ENCODE measurements at places on chromosomes 2 and 18.
A peak's percentile ranks its signal among the peaks of the same experiment; 100 is the strongest.

DNA sequence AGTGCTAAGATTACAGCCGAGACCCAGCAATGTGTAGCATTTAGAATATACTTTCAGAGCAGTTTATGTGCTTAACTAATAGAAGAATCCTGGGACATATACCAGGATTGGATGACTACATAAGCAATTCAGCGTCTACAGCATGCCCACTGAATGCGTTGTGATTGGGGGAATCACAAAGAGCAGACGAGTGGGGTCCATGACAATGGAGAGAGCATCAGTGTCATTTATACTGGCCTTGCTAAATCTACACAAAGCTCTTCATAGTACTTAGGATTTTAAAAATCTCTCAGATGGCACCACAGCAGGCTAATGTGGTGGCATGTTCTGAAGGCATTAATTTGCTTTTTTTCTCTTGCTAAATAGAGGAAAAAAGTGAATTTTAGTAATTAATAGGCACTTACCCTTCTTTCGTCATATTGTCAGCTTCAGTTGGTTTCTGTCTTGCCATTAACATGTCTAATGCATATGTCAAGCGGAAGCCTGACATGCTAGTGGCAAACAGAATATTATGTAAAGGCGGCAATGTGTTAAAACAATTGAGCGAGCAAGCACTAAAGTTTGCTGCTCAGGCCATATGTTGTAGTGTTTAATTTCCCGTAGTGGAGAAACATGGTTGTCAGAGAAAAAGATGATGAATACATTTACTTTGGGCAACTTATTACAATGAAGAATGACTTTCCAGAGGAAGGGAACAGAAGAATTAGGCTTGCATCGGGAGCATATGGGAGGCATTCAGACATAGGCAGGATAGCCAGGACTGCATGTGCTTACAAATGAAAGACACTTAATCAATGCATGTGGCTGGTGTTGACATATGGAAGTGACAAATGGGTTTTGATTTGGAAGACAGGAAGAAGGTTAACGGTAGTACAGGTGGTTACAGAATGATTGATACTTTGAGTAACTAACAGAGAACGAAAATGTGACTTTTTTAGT is 145.2 kb downstream of the ICOS start:
- DNase-seq: no peak

DNA sequence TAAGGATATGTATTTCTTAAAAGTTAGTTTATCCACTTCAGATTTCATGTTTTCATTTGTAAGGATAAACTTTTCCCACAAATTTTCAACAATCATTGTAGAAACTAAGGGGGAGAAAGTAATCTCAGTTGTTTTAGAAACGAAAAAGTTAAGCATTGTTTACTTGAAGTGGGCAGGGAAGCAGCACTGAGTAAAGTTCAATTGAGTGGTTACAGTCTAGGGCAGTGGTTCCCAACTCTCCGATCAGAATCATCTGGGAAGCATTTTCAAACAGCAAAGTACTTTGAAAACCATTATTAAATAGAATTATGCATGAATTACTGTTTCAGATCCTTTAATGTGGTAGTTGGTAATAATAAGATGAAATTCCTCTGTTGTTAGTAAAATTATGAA is 12.5 kb downstream of the MRPL35 start:
- no peak for DNase-seq

DNA sequence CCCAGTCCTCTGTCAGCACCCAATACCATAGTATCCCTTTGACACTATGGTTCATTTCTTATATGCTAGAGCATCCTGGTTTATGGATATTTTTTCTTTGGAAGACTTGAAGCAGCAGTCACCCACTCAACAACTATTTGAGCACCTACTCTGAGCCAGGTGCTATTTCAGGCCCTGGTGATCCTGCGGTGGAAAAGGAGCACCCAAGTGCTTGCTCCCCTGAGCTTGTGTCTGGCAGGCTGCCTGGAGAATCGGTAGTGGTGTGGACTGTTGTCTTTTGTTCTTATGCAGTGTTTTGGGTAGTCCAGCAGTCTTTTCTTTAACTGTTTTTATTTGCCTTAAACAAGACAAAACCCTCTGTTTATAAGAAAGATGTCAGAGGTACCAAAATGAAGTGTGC is 28.9 kb downstream of the NCK2 start:
- DNase-seq: no peak

DNA sequence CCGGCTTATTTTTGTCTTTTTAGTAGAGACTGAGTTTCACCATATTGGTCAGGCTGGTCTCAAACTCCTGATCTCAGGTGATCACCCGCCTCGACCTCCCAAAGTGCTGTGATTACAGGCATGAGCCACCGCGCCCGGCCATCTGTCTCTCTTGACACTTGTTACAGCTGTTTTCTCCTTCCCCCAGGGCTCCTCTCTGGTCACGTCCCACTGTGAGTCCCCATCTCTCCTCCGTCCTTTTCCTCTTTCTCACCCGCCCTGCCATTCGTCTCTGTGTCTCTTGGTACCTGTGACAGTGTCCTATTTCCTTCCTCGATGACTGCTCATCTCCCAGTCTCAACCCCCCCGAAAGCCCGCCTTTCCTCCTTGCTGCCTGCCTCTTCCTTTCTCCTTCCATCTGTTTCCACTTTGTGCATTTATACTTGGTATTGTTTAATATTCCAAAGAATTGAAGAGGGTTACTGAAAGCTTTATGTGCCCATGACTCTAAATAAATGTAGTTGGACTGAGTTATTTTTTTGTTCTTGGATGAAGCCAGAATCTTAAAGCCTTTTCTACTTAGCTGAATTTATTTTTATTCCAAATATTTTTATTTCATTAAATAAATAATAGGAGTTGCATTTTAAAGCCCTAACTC is 241.5 kb downstream of the SH3RF3 start:
- DNase-seq: no peak

DNA sequence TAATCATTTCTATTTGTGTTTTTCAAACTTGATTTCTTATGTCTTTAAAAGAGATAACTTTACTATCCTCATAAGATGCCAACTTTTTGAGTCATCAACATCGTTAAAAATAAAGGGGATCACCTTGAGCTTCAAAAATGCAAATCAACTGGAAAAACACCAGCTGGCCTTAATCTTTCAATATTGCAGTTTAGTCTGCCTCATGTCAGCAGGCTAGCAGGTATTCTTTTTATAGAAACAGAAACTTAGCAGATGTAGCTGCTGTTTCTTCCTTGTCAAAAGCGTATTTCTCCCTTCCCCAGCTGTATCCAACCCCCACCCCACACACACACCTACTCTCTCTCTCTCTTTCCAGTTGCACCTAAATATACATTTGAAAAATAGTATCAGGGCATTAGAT is 154.1 kb upstream of the ZNF804A start:
- DNase-seq: no peak

DNA sequence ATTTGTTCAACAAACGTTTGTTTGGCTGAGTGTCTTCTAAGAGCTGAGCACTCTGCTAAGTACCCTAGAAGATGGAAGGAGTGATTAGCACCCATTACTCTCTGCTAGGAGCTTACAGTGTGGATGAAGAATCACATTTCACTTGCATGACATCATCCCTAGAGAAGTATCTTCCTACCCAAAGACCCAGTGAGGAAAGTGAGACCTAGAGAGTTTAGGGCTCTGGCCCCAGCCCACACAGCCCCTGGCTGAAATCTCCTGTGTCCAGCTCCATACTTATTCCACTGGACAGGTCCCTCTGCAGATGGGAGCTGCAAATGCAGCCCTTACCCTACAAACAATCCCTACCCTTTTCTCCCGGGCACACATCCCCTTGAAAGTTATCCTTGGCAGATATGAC is 26.8 kb upstream of the EPAS1 start:
- no peak for DNase-seq

- no peak for DNase-seq
Observed at GRCh38 chr2:1282552-1282951, 130.7 kb upstream of the TPO start.

GRCh38 chr2:133045787-133046186 is 375.8 kb upstream of the LYPD1 start:
- DNase-seq: no peak

DNA sequence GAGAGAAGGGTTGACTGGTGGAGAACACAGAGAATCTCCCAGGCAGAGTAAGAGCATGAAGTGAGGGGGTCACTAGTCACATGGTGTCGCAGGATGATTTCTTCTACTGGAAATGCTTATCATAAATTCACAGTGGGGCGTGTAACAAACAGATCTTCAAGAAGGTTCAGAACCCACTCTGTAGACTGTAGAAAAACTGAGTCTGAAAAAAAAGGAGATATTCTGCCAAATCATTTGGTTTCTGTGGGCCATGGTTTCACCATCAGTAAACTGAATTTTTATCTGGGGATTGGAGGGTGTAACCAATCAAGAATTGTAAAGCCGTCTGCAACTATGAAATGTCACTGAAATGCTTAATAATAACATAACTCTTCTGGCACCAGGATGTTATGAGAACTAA is 15.0 kb downstream of the TPGS2 start:
- peak; percentile 93 for DNase-seq

DNA sequence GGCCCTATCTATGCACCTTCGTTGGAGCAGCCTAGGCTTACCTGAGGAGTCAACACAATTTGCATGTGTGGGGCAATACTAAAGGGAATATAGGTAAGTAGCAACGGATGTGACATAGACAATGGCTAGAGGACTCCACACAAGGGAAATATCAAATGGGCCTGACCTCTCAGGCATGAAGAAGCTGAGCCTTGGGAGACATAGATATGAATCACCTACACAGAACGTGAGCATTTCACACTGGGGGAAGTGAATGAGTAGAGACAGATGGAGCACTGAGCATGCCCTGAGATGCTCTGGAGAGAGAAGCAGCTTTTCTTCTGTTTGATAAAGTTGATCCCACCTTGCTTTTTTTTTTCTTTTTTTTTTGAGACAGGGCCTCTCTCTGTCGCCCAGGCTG is 97.9 kb downstream of the ATL2 start:
- DNase-seq: no peak

DNA sequence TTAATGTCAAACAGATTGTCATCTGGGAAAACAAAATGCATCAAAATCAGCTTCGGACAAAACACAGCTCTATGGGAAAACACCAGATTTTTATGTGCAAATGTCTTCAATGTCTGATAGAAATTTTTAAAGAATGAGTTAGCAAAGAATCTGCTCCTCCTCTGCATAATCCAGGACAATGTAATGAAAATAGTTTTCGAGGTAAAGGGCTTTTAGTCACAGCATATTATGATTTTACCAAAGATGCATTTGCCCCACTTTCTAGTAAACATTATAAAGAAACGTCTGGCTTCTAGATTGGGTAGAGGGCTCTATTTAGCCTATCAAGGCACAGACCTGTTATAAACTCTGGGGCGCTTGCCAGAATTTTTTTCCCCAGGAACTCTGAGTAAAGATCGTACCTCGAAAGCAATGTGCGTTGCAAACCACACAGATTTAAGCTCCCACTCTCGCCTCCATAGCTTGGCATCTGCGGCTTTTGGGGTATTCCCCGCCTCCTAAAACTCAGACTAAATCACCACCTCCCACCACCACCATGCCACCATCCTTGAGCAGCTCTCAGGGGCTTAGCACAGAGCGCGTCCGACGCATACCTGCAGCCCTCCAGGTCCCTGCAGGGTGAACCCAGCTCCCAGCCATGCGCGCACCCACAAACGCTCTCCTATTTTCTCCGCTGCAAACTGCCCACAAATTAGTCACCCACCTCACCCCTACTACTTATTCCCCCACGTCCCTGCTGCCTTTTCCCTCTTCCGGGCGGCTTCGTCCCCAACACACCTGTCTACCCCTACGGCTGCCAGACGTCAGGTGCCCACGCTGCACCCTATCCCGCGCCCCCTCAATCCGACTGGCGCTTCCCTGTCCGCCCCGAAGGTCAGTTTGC is 829 bp downstream of the ACVR1C start:
- peak; percentile 7 for DNase-seq

DNA sequence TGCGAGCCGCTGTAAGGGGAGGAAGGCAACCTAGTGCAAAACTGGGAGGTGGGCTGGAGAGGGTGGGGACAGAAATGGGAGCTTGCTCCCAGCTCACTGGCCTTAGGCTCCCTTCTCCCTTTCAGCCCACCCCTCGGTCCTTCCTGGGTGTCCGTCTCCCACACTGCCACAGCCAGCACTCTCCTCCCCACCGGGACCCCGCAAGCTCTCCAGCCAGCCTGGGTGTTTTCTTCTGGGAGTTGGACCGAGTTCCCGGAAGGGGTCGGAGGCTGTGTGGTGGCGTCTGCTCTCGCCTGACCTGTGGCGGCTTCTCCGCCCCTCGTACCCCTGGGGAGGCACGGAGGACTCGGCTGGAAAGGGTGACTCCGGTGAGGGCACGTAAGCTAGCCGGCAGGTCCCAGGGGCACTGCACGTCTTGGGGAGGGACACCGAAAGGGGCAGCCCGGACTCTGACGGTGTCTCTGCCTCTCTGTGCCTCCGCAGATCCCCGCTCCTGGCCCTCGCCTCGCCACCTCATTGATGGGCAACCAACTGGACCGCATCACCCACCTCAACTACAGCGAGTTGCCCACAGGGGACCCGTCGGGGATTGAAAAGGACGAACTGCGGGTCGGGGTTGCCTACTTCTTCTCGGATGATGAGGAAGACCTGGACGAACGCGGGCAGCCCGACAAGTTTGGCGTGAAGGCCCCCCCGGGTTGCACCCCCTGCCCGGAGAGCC is 1.1 kb downstream of the LRATD1 start:
- no peak for DNase-seq

GRCh38 chr2:220065581-220065980 is 438.2 kb downstream of the SLC4A3 start:
- DNase-seq: no peak

- no peak for DNase-seq
Observed at GRCh38 chr2:197247083-197247482, 63.5 kb downstream of the ANKRD44 start.

- DNase-seq: no peak
Observed at GRCh38 chr2:216736326-216736725, 41.0 kb upstream of the IGFBP5 start.

DNA sequence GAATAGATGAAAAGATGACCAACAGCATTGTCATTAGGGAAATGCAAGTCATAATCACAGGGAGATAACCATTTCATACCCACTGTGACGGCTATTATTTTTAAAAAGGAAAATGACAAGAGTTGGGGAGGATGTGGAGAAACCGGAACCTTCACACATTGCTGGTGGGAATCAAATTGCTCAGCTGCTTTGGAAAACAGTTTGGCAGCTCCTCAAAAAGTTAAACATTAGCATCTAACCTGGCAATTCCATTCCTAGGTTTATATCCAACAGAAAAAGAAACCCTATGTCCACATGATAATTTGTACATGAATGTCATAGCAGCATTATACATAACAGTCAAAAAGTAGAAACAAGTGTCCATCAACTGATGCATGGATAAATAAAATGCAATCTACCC is 58.2 kb downstream of the KCNG3 start:
- no peak for DNase-seq

- DNase-seq: peak; percentile 65
Observed at GRCh38 chr2:25168256-25169072, at the start of gene POMC. TSS of gene POMC (minus strand) at chr2:25168580. CDS start at chr2:25164772, 3,808 bp downstream.

Measured in hematopoietic multipotent progenitor cell treated with erythropoietin and hydrocortisone succinate and interleukin-3 and kit ligand, for 4 days (in vitro differentiated cells).